Gastroesophageal sphincter (tissue), 4 donors: ENCODE measurements at places on chromosomes 2 and 18.

GRCh38 chr2:102438578-102438977 lies 15.6 kb downstream of the IL18RAP start:
- ATAC-seq: no peak

- no peak for ATAC-seq
Observed at GRCh38 chr2:129864719-129865118, 114.7 kb upstream of the RAB6C start.

DNA sequence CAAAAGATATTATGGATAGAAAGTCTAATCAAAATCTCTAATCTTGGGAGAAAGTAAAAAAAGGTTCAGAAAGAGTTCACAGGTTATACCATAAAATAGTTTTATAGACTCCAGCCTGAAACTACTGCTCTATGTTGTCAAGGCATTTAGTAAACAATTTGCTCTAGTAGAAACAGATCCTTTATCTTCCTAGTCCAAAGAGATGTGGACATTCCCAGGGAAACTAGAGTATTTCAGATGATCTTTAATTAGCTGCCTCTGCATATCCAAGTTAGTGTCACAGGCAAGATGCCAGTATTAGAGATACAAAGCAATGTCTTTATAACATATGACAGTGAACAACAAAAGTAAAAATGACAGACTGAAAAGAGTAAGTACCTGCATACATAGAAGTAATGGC lies 708.6 kb downstream of the CCDC85A start:
- no peak for ATAC-seq

- no peak for ATAC-seq
Observed at GRCh38 chr18:63166142-63166541, 153.4 kb downstream of the BCL2 start.

DNA sequence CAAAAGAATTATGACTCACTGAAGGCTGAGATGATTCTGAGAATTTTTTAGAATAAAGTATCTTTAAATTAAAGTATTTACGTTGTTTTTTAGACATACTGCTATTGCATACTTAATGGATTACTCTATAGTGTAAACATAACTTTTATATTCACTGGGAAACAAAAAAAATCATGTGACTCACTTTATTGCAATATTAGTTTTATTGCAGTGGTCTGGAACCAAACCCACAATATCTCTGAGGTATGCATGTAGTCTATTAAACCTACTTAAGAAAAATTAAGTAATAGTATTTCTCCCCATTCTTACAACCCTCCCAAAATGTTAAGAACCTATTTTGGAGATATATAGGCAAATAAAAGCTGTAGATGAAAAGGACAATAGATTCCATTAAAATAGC lies 142.9 kb upstream of the ZNF521 start:
- ATAC-seq: no peak

- no peak for ATAC-seq
Observed at GRCh38 chr2:88696611-88697010, 5.1 kb downstream of the RPIA start.

GRCh38 chr18:55296115-55296514 lies 291.9 kb downstream of the TCF4 start:
- ATAC-seq: no peak

DNA sequence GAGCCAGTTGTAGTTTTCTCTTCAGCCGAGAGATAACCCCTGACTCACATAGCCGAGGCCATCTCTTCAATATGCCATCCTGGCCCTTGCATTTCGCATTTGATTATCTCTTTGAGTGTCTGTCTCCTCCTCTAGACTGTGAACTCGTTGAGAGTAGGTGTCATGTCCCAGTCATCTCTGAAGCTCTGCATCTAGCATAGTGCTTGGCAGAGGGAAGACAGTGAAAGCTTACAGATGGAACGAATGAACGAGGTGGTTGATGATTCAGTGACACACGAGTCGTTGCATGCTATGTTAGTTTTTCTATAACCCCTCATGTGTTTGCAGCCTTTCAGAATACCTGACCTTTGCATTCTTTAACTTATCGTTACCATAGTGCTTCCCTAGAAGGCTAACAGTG lies 59.9 kb upstream of the CYRIA start:
- no peak for ATAC-seq

DNA sequence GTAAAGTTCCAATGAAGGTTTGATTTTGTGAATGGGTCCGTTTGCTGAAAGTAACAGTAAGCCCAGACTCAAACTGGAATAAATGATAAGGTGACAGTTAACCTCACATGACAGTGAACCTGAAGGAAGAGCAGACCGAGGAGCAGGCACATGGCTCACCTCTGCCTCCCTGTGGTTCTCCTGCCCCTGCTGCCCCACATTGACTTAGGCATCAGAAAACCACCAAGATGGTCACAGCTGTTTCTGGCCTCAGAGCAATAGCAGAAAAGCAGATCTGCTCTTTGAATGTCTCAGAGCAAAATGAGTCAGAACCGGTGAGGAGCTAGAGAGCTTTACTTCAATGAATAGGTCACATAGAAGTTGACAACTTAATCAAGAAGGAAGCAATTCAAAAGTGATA lies 487.6 kb downstream of the METTL4 start:
- ATAC-seq: no peak

DNA sequence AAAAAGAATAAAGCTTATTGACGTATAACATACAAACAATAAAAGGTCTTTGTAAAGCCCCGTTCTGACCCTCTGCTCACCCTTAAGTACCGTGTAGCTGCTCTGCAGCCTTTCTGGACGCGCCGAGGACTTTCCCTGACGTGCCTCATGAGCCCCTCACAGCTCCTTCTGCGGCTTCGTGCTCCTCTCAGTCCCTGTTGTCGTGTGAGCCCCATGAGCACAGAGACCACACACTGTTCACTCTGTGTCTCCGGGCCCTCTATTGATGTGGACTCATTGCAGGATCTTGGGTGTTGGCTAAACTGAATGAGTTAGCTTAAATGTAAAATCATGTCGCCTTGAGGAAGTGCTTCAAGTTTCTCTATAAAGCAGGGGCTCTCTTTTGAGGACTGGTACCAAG lies 43.6 kb upstream of the INHBB start:
- no peak for ATAC-seq

- no peak for ATAC-seq
Observed at GRCh38 chr2:229431327-229431954, 160.4 kb upstream of the PID1 start.

GRCh38 chr2:232385660-232386489 lies 7.3 kb downstream of the ALPP start:
- ATAC-seq: no peak

DNA sequence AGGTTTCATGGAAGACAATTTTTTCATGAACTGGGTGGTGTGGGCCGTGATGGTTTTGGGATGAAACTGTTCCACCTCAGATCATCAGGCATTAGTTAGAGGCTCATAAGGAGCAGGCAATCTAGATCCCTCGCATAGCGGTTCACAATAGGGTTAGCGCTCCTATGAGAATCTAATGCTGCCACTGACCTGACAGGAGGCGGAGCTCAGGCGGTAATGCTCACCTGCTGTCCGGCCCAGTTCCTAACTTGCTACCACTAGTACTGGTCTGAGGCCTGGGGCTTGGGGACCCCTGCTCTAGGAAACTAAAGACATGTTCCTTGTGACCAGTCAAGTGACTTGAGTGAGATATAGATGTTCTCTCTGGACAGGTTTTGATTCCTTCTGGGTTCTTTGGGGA lies 49.2 kb downstream of the OXER1 start:
- ATAC-seq: no peak

- ATAC-seq: no peak
Observed at GRCh38 chr2:195404651-195405050, 252.4 kb upstream of the SLC39A10 start.

- ATAC-seq: no peak
Observed at GRCh38 chr18:6374340-6374739, 40.4 kb downstream of the L3MBTL4 start.

DNA sequence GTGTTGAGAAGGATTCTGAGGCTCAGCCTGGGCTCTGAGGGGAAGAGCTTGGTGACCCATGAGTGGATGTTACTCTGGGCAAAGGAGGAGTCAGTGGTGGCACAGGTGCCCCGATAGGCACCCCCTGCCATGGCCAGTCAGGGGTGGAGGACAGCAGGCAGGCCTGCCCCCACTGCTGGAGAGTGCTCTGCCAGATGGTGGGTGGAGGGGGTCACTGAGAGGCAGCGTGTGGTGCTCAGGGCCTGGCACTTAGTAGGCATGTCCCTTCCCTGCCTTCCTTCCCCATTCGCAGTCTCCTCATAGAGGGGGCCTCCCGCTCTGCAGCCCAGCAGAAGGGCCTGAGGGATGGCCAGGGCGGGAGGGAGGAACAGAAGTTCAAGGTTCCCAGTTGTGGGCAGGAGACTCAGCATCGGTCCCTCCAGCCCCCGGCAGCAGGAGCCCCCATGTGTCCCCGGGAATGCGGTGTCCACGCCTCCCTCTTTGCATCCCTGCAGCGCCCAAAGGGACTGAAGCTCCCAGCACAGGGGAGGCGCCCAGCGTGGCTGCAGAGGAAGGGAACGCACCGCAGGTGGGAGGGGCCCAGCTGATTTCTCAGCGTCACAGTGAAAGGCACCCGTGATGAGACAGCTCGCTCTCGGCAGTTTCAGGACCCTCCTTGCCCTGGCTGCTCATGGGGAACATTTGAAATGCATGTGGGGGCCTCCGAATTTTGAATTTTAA lies 5.7 kb upstream of the SNED1 start:
- ATAC-seq: no peak

DNA sequence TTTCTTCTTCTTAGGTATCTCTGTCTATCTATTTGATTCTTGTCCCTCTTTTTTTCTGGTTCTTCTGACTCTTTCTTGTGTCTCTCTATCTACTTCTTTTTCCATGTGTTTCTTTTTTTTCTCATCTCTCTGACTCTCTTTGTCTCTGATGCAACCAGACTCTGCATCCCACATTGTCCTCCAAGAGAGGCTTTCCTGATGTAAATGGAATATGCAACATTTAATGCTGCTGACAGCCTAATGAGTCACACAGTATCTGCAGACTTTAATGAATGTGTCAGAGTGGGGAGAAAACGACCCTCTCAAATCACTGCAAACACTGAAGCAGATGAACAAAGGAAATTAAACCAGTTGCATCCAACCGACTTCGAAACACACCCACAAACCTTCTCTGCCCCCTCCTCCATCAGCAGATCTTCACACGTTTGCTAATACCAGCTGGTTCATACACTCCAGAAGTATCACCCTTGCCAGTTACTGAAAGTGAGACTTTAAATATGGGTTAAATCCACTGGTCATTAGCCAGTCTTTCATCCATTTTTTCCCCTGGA lies 351.5 kb downstream of the TXNL1 start:
- ATAC-seq: no peak

DNA sequence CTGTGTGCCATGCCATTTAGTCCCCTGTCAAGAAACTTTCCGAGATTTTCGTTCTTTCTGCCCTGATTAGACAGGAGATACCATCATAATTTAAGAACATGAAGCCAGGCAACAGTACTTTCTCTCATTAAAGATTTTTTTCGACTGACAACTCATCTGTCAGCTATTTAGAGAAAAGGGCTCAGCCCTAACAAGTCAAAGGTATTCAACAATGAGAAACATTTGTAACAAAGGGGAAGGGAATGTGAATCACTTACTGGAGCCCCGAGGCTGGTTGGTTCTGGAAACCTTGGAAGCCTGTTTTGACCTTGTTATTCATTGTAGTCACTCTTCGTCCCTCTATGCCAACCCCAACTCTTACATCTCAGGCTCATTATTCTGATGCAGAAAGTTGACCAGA lies 199.4 kb downstream of the SPP2 start:
- no peak for ATAC-seq

- ATAC-seq: no peak
Observed at GRCh38 chr2:109098921-109099273, 30.1 kb upstream of the SH3RF3 start.

DNA sequence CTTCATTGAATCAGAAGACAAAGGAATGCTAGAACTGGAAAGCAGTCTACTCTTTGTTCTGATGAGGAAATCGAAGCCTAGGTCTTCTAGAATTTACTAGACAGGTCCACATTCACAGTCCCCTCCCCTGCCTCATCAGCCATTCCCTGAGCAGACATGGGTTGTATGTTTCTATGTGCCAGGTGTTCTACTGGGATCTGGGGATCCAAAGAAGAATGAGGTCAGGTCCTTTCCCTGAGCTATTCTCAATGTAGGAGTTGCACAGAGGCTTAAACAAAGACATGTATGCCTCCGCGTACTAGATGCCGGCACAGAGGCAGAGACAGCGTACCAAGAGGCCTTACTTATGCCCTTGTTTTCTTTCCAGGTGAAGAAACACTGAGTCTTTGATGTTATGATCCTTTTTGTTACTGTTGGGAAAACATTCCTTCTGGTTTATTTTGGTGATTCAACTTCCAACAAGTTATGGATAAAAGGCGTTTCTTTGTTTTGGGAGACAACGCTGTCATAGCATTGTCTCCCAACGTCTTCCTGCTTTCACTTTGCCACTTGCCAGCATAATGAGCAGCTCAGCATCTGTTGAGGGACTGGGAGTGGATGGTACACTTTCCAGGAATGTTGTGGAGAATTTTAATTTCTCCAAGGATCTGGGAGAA lies 174.4 kb downstream of the ALPK2 start:
- no peak for ATAC-seq

GRCh38 chr2:38610851-38611801 lies 8.4 kb upstream of the HNRNPLL start:
- ATAC-seq: no peak

GRCh38 chr2:17830053-17831034 lies 14.1 kb downstream of the MSGN1 start:
- peak; percentile 67 for ATAC-seq

GRCh38 chr2:30675758-30676157 lies 131.5 kb downstream of the CAPN13 start:
- ATAC-seq: no peak

DNA sequence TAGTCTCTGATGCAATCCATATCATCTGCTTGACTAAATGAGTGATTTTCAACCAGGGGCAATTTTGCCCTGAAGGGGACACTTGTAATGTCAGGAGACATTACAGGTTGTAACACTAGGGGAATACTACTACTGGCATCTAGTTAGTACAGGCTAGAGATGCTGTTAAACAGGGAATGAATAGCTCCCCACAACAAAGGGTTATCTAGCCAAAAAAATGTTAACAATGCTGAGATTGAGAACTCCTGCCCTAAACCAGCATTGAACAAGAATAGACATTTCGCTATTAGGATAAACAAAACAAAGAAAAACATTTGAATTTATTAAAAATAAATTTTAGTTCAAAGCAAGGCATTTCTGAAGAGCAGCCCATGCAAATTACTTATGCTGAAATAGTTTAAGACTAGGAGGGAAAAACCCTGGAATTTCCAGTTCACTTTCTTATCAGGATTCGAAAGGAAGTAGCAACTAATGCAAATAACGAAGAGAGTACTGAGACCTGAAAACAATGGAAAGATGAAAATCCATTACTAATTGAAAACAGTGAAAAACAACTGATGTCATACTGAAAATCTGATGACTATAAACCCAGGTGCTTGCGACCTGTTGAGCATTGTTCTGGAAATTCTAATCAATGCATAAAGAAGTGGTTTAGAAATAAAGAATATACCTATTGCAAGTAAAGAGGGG lies 53.1 kb downstream of the CAB39 start:
- no peak for ATAC-seq

- ATAC-seq: no peak
Observed at GRCh38 chr18:31624892-31625640, 33.4 kb downstream of the TTR start.

- peak; percentile 8 for ATAC-seq
Observed at GRCh38 chr18:49976795-49977560, 163.6 kb upstream of the ACAA2 start.
